Ovary (tissue), 10 donors: ENCODE measurements at places on chromosomes 6 and 20.

- H3K27me3 ChIP-seq, result no peaks in the 10 kb centered on the region
- no peak for DNase-seq
- no peak overlapping the region for H3K27ac ChIP-seq
Observed at GRCh38 chr20:52963131-52963530, 9.0 kb upstream of the TSHZ2 start.

- H3K4me3 ChIP-seq, result no peak overlapping the region
- H3K4me1 ChIP-seq, result peaks cover 29% of the 10 kb centered on the region
- no peaks in the 10 kb centered on the region for H3K27me3 ChIP-seq
- H3K27ac ChIP-seq, result peak overlapping the region; percentile 36
Observed at GRCh38 chr20:44692932-44693480, 22.2 kb upstream of the CCN5 start.

DNA sequence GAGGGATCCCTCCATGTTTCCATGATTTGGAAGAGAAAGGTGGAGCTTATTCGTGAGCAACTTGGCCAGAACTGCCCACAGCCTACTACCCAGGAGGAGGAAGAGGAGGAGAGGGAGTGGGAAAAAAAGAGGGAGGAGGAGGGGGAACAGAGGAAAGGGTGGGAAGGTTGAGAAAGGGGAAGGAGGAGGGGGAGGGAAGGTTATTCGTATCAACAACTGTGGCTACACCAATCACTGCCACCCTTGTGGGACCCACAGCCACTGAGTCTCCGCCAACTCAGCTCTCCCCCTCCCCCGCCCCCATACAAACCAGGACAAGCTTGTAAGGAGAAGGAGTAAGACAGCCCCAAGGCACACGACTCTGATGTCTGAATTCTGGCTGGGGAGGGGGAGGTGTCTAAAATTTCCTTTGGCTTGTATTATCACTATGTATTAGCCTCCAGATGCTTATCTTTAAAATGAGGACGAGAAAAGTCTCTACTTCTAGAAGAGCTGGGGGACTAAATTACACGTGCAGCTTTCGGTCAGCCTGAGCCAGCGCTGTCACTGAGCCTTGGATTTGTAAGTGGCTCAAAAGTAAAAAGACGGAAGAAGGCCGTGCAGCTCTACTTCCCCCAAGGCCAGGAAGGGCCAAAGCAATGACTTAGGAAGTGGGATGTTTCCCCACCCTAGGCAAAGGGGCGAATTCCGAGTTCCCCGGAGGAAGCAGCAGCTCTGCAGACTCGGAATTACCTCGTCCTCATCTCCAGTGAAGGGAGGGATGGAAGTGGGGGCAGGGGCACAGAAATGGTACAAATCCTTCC, 1.0 kb downstream of the FKBP1A start:
- peaks cover 33% of the 10 kb centered on the region for H3K4me1 ChIP-seq
- DNase-seq, result no peak
- H3K36me3 ChIP-seq, result no peaks in the 10 kb centered on the region
- peak overlapping the region; percentile 82 for H3K4me3 ChIP-seq

- no peaks in the 10 kb centered on the region for H3K36me3 ChIP-seq
- no peak overlapping the region for H3K4me3 ChIP-seq
- no peaks in the 10 kb centered on the region for H3K27me3 ChIP-seq
- H3K4me1 ChIP-seq, result no peaks in the 10 kb centered on the region
Observed at GRCh38 chr20:4609511-4609910, 112.2 kb upstream of the PRND start.

DNA sequence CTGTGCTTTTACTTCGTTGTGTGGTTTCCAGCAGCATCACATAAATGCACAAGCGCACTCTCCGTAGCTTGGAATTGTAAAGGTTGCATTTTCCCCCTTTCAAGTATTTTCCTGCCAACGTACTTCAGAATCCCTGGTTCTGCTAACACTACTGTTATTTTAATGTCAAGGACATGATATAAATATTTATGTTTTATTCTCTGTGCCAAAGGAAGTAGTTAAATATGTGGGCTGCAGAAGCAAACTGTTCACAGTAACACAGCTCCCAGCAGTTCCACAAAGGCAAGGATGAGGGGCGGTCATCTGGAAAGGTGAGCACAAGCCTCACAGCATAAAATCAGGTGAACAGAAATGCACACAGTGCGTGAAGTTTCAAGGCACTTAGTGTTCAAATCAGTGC, 85.3 kb upstream of the PDE10A start:
- H3K27ac ChIP-seq, result no peak overlapping the region
- no peak overlapping the region for H3K4me3 ChIP-seq
- DNase-seq, result no peak
- peaks cover 2% of the 10 kb centered on the region for H3K4me1 ChIP-seq
- no peaks in the 10 kb centered on the region for H3K36me3 ChIP-seq

DNA sequence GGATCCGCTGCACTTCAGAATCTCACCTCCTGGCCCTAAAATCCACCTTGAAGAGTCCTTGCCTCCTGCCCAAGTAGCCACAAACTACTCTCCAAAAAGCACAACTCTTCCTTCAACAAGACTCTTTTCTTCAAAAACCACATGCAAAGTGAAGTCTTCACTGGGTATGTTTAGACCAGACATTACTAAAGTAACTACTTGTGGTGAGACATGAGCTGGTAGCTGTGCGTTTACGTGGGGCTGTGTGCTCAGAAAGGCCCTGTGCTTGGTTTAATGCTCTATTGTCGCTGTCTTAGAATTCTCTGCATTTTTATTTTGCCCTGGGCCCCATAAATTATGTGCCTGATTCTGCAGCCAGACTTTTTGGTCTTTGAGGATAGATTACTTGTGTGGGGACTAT, 104.4 kb upstream of the HDAC2 start:
- H3K4me1 ChIP-seq, result no peaks in the 10 kb centered on the region
- no peaks in the 10 kb centered on the region for H3K36me3 ChIP-seq
- H3K27me3 ChIP-seq, result no peaks in the 10 kb centered on the region
- DNase-seq, result no peak

DNA sequence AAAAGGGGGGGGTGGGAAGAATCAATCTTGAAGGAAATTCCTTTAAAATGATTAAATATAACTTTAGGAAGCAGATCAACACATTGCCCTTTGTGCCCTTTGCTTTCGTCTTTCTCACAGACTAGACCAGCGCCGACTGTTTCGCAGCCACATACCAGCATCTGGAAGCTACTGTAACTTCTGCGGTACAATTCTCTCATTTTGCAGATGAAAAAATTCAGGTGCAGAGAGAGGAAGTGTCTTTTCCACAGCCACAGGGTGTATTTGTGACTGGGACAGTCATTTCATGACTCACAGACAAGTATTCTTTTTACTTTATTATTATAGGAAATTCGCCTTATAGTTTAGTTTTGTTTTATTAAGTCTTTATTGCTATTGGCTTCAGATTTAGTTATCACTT, 84.2 kb downstream of the UST start:
- no peak overlapping the region for H3K27ac ChIP-seq
- H3K4me1 ChIP-seq, result peaks cover 2% of the 10 kb centered on the region
- H3K27me3 ChIP-seq, result no peaks in the 10 kb centered on the region
- no peak for DNase-seq

- DNase-seq, result no peak
- no peaks in the 10 kb centered on the region for H3K27me3 ChIP-seq
- H3K36me3 ChIP-seq, result no peaks in the 10 kb centered on the region
- H3K4me1 ChIP-seq, result no peaks in the 10 kb centered on the region
- no peak overlapping the region for H3K27ac ChIP-seq
Observed at GRCh38 chr6:30295837-30296236, 30.9 kb upstream of the TRIM39 start.

GRCh38 chr6:144993870-144994269, 708.7 kb downstream of the UTRN start:
- H3K27me3 ChIP-seq, result no peaks in the 10 kb centered on the region
- H3K4me3 ChIP-seq, result no peak overlapping the region
- no peak for DNase-seq
- H3K4me1 ChIP-seq, result no peaks in the 10 kb centered on the region
- H3K36me3 ChIP-seq, result no peaks in the 10 kb centered on the region

DNA sequence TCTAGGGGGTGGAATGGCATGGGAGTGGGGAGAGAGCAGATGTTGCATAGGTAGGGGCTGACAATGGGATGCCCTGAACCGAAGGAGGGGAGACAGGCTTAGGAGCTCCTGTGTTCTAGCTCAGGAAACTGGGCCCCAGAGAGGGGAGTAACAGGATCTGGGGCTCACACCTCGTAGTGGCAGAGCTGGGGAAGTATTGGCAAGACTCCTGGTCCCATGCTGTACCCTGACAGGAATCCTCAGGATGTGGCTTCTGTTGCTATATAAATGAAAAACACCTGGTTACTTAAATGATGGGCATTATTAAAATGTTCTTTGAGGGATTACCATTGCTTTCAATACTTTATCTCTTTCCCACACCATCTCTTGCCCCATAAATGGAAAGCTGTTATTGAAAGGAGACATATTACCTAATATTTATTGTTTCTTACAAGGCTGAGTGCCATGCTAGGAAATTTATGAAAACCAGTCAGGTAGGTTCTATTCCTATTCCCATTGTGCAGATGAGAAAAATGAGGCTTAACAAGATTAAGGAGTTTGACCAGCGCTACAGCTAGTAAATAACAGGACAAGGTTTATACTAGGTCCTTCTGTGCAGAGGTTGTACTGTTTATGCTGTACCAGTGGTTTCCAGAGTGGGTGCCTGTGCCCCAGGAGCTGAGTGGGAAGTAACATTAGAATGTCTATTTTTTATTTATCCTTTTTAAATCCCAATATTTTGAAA, 35.3 kb upstream of the TCP11 start:
- H3K36me3 ChIP-seq, result no peaks in the 10 kb centered on the region
- no peak overlapping the region for H3K27ac ChIP-seq
- DNase-seq, result no peak
- H3K4me1 ChIP-seq, result no peaks in the 10 kb centered on the region
- no peaks in the 10 kb centered on the region for H3K27me3 ChIP-seq

GRCh38 chr20:36647196-36648121, 1.5 kb upstream of the SLA2 start:
- no peaks in the 10 kb centered on the region for H3K36me3 ChIP-seq
- H3K4me3 ChIP-seq, result no peak overlapping the region
- no peaks in the 10 kb centered on the region for H3K27me3 ChIP-seq
- H3K4me1 ChIP-seq, result no peaks in the 10 kb centered on the region

- peaks cover 17% of the 10 kb centered on the region for H3K4me1 ChIP-seq
- H3K4me3 ChIP-seq, result no peak overlapping the region
- no peak overlapping the region for H3K27ac ChIP-seq
- no peak for DNase-seq
Observed at GRCh38 chr20:34052414-34052813, 58.7 kb downstream of the RALY start.

DNA sequence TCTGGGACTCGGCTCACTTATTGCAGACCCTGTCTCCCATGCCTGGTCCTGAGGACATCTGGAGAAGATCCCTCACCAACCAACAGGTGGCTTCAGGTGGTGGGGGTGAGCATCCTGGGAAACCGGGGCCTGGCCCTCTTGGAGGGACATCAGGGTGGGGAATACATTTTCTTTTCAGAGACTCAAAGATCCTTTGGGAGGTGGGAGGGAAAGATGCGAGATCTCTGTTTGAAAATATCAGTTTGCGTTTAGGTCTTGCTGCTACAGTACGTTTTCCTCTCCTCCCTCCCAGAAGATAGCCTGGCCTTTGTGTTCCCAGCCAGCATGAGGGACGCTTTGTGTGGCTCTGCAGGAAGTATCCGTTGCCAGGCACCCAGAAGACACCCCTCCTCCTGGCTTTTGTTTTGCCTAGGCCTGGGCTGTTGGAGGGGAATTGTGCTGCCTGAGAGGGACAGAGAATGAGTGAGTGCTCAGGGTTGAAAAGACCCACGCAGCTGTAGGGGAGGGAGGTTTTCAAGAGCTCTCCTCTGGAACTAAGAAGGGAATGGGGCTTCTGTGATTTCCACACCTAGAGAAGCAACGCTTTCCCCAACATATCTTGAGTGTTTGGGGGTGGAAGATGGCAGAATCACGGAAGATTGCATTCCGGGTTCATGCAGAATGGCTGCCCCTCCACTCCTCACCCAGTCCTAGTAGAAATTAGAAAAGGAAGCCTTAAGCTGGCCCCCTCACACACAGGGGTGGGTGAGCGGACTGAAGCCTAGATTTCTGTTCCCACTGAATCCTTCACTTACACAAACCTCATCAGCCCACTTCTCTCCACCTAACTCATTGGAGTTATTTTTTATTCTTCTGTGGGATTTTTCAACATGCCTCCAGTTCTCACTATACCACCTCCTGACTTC, 22.0 kb upstream of the SLC2A12 start:
- H3K4me1 ChIP-seq, result no peaks in the 10 kb centered on the region
- no peak for DNase-seq
- no peak overlapping the region for H3K4me3 ChIP-seq
- H3K27me3 ChIP-seq, result no peaks in the 10 kb centered on the region
- H3K36me3 ChIP-seq, result no peaks in the 10 kb centered on the region
- no peak overlapping the region for H3K27ac ChIP-seq

GRCh38 chr6:44309092-44309491, 4.1 kb downstream of the AARS2 start:
- no peak for DNase-seq

- H3K27me3 ChIP-seq, result no peaks in the 10 kb centered on the region
- H3K4me1 ChIP-seq, result no peaks in the 10 kb centered on the region
- no peak for DNase-seq
Observed at GRCh38 chr20:14556206-14556605, 218.8 kb upstream of the FLRT3 start.

- DNase-seq, result no peak
- H3K36me3 ChIP-seq, result no peaks in the 10 kb centered on the region
- H3K27ac ChIP-seq, result no peak overlapping the region
- no peaks in the 10 kb centered on the region for H3K27me3 ChIP-seq
- H3K4me1 ChIP-seq, result no peaks in the 10 kb centered on the region
Observed at GRCh38 chr6:142537612-142538478, 236.0 kb downstream of the ADGRG6 start.

DNA sequence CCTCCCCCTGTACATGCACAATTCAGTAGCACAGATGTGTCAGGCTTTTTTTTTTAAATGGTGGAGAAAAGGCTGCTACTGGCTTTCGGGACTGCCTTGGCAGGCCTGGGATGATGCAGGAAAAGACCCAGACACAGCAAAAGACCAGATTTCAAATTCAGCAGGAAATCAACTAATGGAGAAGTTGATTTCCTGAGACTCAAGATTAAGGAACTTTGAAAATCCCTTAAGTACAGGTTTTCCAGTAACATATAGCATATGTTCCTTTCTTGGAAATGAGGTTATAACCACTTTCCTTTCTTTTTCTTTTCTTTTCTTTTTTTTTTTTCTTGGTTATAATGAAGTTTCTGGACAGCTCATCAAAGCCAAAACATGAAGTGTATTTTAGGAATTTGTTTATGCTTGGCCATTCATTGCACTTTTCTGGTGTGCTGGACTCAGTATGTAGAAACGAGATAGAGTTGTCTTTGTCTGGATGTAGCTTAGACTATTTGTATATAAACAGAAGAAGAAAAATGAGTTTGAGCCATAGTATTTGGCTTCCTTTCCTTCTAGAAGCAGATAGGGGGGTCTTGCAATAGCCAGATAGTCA, 119.4 kb downstream of the SASH1 start:
- H3K4me1 ChIP-seq, result peaks cover 4% of the 10 kb centered on the region
- no peaks in the 10 kb centered on the region for H3K27me3 ChIP-seq
- H3K27ac ChIP-seq, result no peak overlapping the region
- no peak overlapping the region for H3K4me3 ChIP-seq
